Lower lobe of right lung (tissue), 2 donors: ENCODE measurements at places on chromosomes 11 and 22. TPM values are rescaled to one million over a fixed set of nuclear protein-coding genes. Genes with fewer than 3 reads are reported as not detected.

DNA sequence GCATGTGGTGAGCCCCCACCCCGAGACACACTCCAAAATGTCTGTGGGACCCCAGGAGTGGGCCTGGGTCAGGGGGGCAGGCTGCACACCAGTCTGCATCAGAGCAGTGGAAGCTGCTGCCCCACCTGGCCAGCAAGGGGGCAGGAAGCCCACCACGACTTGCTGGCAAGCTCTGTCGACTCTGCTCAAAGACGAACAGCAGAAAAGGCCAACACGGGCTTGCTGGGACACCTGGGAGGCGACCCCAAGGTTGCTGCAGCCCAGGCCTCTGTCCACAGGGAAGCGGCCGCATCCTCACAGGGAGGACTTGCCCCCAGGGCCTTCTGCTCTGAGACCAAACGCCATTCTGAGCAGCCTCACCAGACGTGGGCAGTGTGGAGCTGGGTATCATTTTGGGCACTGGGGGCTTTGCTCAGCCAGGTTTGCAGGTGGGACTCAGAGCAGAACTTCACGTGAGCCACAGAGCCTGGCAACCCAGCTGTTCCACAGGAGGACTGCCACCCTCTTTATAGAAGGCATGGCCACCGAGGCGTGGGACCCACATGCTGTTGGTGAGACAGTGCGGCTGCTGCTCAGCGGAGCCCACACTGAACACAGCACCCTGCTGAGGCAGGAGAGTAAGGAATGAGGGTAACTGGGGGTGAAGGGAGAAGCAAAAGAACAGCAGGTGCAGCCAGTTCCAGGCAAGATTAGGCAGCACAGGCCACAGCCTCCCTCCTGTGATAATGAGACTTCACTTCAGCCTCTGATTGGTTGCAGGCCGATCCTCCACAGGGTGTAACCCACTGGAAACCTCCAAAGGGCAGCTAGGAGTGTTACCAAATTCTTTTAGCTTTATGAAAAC, 11.0 kb downstream of the IL17REL start:
- no peak overlapping the region for H3K4me3 ChIP-seq
- H3K27ac ChIP-seq = no peak overlapping the region
- H3K36me3 ChIP-seq = no peaks in the 10 kb centered on the region
- peaks cover 11% of the 10 kb centered on the region for H3K27me3 ChIP-seq
- DNase-seq = peak; percentile 37

DNA sequence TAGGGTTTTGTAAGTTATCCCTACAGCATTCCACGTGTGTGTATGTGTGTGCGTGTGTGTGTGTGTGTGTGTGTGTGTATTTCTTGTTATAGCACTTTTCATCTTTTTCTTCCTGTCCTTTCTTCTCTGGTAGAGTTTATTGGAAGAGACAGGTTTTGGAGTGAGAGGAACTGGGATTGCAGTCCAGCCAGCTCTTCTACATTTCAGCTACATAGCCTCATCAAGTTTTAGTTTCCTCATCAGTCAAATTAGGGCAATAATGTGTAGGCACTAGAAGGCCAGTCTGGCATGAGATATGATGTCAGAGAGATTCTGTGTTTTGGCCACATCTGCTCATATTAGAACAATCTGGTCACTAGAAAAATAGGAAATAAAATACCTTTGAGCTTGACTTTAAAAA, 1283.5 kb upstream of the TENM4 start:
- H3K27me3 ChIP-seq = no peaks in the 10 kb centered on the region
- DNase-seq = no peak
- H3K4me1 ChIP-seq = no peaks in the 10 kb centered on the region
- no peak overlapping the region for H3K4me3 ChIP-seq
- no peak overlapping the region for H3K27ac ChIP-seq
- H3K36me3 ChIP-seq = no peaks in the 10 kb centered on the region

GRCh38 chr11:111135101-111135500, 110.4 kb upstream of the POU2AF2 start:
- no peaks in the 10 kb centered on the region for H3K27me3 ChIP-seq
- H3K27ac ChIP-seq = no peak overlapping the region
- DNase-seq = no peak
- no peaks in the 10 kb centered on the region for H3K36me3 ChIP-seq
- no peak overlapping the region for H3K4me3 ChIP-seq

DNA sequence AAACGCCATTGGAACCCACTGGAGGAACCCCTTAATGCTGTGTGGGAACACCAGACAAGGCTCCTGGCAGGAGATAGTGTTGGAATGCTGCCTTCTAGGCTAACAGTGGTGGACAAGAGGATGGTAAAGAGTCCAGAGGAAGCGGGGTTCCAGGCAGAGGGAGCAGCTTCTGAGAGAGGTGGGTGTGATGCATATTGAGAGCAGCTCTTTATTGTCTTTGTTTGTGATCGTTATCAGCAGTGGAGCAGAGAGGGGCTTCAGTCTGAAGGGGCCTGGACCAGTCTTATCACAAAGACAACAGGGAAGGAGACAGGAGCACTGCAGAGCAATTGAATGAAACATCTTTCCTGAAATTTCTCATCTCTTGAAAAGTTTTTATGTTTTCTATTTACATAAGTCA, 106.8 kb upstream of the PLET1 start:
- H3K36me3 ChIP-seq = no peaks in the 10 kb centered on the region
- H3K27me3 ChIP-seq = no peaks in the 10 kb centered on the region
- no peaks in the 10 kb centered on the region for H3K4me1 ChIP-seq
- H3K27ac ChIP-seq = no peak overlapping the region

GRCh38 chr11:59008947-59009346, 69.7 kb downstream of the GLYATL1 start:
- peaks cover 10% of the 10 kb centered on the region for H3K4me1 ChIP-seq
- H3K27ac ChIP-seq = no peak overlapping the region
- no peaks in the 10 kb centered on the region for H3K27me3 ChIP-seq
- DNase-seq = no peak
- no peaks in the 10 kb centered on the region for H3K36me3 ChIP-seq

GRCh38 chr11:65355776-65356393, 1.3 kb downstream of the TIGD3 start:
- H3K4me3 ChIP-seq = peak overlapping the region; percentile 73
- peaks cover 22% of the 10 kb centered on the region for H3K4me1 ChIP-seq
- peaks cover 20% of the 10 kb centered on the region for H3K36me3 ChIP-seq

DNA sequence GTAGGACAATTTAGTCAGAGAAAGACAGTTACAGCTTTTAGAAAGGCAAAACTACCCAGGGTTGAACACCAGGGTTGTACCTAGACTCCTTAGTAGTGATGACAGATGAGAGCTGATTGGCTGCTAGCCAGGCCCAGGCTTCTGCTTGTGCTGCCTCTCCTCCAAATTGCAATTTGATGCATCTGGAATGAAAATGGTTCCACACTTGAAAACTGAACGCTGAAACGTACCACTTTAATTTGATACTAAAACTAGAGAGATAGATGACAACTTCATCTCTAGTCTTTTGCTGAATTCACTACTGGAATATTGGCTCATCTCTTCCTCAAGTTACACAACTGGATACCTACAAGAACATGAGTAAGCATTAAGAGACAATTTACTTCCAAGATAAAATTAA, 19.2 kb upstream of the FNBP4 start:
- no peak overlapping the region for H3K4me3 ChIP-seq
- H3K27me3 ChIP-seq = no peaks in the 10 kb centered on the region
- no peaks in the 10 kb centered on the region for H3K4me1 ChIP-seq
- DNase-seq = no peak
- peaks cover 99% of the 10 kb centered on the region for H3K36me3 ChIP-seq

- no peak overlapping the region for H3K4me3 ChIP-seq
- no peaks in the 10 kb centered on the region for H3K36me3 ChIP-seq
- peaks cover 13% of the 10 kb centered on the region for H3K4me1 ChIP-seq
- peak overlapping the region; percentile 32 for H3K27ac ChIP-seq
- no peak for DNase-seq
These were observed 30.6 kb downstream of the KIAA1671 start for GRCh38 chr22:24983151-24983550.

DNA sequence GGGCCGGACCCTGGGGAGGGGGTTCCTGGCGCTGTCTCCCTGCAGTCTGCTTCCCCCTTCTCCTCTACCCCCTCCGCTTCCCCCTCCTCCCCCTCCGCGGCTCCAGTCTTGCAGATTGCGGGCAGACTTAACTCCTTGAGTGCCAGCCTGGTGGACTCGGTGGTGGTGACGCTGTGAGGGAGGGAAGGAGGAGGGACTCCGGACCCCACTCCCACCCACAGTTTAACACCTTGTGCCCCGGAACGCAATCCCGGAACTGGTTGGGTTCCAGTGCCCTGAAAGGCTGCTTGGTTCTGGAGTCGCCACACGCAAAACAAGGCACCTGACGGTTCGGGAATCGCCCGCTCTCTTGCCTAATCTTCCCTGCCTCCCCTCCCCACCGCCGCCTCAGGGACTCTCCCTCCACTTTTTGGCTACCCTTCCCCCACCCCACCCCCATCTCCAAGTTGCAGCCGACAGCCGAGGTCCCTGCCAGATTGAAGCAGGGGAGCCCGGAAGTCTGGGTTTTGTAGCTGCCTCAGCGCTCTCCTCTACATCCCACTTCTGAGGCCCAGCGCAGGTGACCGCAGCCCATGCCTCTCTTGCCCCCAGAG, 3.9 kb upstream of the BCL9L start:
- H3K27ac ChIP-seq = peak overlapping the region; percentile 94
- H3K27me3 ChIP-seq = no peaks in the 10 kb centered on the region
- H3K4me3 ChIP-seq = peak overlapping the region; percentile 96
- peak; percentile 89 for DNase-seq
- no peaks in the 10 kb centered on the region for H3K36me3 ChIP-seq

The CSNK2A3 gene
- total RNA-seq = 2.6 TPM

The TMEM86A gene
- 11.7 TPM for total RNA-seq

The RBMXL2 gene
- not detected for total RNA-seq

The SAC3D1 gene
- total RNA-seq = 12.6 TPM

The OR5P2 gene
- total RNA-seq = 2.2 TPM

The GALNT18 gene
- 46.4 TPM for total RNA-seq
